Stimulated activated CD8-positive, alpha-beta memory T cell treated with anti-CD3 and anti-CD28 coated beads, Interleukin-4, amount 100 ng/mL, for 1 hour (primary cell): ENCODE measurements at places on chromosomes 11 and 22.

DNA sequence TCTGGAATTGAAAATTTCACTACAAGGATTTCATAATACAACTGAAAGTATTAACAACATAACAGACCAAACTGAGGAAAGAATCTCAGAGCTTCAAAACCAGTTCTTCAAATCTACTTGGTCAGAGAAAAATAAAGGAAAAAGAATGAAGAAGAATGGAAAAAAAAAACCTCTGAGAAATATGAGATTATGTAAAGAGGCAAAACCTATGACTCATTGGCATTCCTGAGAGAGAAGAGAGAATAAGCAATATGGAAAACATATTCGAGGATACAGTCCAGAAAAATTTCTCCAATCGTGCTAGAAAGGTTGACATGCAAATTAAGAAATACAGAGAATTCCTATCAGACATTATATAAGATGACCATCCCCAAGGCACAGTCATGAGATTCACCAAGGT lies 23.4 kb upstream of the GPR83 start:
- DNase-seq = no peak

- no peak for DNase-seq
Observed at GRCh38 chr11:76783896-76784813, 999 bp downstream of the TSKU start.

DNA sequence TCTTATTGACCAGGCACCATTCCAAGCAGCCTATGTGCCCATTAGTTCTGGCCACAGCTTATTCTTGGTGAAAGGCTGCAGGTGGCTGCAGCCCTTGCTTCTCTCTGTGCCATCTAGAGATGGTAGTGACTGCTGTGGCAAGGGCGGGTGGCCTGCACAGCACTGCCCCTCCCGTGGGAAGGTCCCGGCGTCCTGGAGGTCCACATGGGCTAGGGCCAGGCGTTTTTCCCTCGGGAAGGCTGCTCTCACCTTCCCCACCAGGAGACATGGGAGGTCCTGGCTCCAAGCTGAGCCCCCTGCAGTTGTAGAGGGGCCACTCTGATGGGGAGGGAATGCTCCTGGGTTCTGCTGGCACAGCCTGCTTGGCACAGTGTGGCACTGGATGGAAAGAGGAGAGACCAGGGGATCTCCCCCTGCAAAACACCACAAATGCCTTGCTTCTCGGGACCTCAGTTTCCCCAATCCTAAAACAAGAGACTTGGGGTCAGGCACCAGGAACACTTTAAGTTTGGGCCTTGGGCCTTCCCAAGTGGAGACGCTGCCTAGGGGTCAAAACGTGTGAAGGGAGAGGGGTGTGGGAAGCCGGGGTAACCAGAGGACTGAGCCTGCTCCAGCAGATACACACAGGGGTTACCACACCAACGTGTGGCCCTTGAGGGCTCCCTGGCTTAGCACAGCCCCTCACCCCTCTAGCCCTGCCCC lies 10.0 kb upstream of the TBC1D22A start:
- no peak for DNase-seq

DNA sequence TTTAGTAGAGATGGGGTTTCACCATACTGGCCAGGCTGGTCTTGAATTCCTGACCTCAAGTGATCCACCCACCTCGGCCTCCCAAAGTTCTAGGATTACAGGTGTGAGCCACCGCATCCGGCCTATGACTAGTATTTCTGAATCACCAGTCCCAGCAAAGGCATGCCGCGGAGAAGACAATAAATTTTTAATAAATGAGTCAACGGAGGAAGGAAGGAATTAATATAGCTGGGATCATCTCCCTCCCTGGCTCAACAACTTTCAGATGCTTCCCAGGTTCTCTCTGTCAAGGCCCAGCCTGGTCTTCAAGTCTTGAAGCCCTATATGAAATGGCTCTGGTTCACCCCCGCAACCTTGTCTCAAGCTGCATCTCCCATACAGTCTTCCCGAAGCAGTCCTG lies 45.7 kb downstream of the CYTH4 start:
- no peak for DNase-seq

DNA sequence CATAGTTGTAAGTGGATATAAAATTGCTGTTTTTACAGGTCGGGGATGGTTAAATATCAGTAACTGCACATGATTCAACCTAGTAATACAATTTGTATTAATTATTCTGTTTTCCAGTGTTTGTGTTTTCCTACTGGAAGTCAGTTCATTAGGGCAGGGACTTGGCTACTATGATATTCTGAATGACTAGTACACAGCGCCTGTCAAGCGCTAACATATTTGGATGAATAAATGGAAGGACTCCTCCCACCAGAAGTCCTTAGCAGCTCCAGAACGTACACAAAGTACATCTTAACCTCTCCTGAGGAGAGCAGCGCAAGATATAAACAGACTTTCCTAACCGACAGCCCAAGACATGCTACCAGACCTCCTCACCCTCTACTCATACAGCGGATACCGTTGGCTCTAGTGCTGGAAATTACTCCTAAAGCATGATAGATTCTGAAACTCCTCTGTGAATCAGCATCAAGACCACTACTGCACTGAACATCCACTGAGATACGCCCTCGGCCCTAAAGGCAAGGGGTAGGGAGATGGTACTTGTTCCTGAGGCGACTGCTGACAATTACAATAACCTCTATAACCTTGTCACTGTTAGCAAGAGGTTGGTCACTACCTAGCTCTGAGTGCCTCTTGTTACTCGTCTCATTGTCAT lies 79.1 kb downstream of the RDX start:
- no peak for DNase-seq

GRCh38 chr11:133776671-133777367 lies 68.5 kb downstream of the SPATA19 start:
- no peak for DNase-seq

DNA sequence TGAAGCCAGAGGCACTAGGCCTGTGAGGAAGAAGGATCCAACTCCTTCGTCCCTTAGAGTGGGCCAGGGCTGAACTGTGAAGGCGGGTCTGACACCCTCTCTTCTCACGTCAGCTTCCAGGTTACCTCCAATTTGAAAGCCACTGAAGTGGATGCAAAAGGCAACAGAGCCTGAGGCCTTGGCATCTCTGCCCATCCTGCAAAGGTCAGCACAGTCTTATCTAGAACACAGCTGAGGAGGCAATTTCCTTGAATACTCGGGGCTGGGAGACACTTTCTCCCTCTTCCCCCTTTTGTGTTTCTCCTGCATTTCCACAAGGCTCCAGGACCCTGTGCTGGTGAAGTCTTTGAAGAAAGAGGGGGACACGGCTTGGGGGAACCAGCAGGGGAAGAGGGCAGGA lies 91.6 kb upstream of the PAX6 start:
- DNase-seq = no peak

GRCh38 chr11:120713296-120713695 lies 201.7 kb downstream of the GRIK4 start:
- DNase-seq = no peak

DNA sequence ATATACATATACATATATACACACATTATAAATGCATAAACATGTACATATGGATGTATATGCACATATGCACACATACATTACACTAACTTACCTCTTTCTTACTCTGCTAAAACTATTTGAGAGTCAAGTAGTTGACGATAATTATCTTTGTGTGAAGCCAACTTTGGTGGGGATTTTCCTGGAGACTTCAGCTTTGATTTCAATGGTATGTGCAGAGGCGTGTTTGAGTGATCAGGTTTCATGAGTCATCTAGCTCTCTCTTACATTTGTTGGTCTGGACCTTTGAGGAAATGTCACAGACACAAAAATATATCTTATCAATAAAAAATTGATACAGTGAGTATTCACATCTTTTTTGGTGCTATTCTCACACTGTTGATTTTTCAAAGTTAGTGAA lies 769.1 kb upstream of the LUZP2 start:
- DNase-seq = no peak

DNA sequence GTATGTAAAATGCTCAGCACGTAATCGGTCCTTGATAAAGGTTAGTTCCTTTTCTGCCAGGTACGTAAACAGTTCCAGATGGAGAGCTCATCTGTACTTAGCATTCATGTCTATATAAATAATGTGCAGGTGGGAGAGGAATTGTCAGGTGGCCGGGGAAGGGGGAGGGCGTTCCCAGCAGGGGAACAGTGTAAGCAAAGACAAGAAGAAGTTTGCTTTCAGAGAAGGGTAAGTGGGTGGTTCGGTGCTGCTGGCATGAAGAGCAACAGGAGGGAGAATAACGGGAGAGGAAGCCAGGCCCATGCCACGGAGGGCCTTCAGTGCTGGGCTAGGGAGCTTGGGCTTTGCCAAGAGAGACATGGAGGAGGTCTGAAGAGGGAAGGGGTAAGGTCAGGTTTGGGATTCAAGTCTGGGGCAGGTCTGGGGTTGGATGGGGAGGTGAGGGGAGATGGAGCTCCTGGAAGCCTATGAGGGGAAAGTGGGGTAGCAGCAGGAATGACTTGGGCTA lies 11.4 kb upstream of the WNT11 start:
- no peak for DNase-seq

- no peak for DNase-seq
Observed at GRCh38 chr22:18990355-18991137, 54.5 kb upstream of the PRODH start.

DNA sequence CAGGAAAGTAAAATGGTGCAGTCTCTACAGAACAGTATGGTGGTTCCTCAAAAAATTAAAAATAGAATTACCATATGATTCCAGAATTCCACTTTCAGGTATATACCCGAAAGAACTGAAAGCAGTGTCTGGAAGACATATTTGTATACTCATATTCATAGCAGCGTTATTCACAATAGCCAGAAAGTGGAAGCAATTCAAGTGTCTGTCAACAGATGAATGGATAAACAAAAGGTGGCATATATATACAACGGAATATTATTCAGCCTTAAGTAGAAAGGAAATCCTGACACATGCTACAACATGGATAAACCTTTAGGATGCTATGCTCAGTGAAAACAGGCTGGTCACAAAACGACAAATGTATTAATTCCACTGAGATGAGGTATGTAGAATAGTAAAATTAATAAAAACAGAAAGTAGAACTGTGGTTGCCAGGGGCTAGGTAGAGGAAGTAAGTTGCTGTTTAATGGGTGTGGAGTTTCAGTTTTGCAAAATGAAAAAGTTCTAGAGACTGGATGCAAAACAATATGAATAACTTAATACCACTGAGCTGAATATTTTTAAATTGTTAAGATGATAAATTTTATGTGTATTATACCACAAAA lies 14.5 kb downstream of the SAA1 start:
- DNase-seq = no peak

- no peak for DNase-seq
Observed at GRCh38 chr11:79676396-79676795, 235.6 kb upstream of the TENM4 start.

DNA sequence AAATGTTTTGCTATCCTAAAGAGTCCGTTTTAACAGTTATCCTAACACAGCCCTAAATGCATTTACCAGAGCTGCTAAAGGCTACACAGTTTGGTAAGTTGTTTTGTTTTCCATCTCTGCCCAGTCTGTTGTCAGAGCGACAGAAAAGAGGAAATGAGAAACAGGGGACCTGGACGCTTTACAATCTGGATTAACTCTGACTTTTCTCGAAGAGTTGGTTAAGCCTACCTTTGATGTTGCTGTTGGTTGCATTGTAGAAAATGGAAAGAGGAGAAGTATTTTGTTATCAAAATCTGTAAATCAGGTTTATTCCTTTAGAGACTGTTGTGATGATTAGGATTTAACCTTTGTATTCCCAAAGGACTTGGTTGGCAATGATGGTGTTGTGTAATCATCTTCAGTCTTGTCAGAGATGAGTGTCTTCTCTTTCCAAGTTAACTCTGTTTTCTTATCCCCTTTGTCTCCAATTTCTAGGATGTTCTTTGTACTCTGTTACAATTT lies 481 bp downstream of the ANGPTL5 start:
- DNase-seq = no peak

DNA sequence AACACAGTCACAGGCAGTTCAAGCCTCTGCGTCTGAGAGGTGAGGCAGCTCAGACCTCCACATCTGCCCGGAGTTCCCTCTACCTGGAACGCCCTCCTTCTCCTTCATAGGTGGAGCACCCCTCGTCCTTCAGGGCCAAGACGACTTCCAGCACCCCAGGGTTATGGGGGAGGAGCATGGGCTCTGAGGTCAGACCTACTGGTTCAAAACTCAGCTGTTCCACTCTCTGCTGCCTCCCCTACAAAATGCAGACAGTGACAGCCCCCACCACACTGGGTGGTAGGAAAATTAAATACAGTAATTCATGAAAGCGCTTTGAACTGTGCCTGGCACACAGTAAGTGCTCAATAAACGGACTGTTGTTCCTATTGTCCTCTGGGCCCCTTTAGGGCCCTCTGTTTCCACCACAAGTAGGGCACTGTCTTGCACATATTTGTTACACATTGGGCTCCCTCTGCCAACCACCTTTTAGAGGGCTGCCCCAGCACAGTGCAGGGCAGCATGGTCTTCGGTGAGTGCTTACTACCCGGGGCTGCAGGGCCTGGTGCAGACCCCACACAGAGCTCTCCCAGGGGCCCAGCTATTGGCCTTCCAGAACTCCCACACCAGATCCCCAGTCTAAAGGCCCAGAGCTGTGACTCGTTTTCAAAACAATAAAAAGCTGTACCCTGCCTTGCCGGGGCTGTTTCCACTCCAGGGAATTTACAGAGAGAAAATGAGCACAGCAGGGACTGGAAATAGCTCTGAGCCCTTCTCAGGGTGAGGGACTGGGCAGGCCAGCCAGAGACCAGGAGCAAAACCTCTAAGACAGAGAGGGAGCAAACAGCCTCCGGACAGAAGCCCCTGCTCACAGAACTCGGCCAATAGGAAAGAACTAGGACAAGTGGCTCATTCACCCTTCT lies 2.5 kb downstream of the TMEM184B start:
- DNase-seq = no peak

DNA sequence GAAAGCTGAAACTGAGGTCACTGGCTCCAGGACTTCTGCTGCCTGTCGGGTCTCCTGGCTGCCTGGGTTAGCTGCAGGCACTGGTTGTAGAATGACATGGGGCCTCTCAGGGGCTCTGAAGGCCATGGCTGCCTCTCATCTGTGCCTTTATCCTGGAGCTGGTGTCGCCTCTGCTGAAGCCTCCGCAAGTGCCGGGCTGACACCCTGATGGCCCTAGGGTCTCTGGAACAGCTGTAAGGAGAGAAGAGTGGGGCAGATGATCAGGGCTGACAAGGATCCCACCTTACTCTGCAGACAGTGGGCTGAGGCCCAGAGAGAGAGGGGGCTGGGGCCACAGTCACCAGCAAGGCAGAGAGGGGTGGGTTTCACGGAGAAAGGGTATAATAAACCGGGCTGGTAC lies 4.6 kb downstream of the PLA2G3 start:
- DNase-seq = no peak

DNA sequence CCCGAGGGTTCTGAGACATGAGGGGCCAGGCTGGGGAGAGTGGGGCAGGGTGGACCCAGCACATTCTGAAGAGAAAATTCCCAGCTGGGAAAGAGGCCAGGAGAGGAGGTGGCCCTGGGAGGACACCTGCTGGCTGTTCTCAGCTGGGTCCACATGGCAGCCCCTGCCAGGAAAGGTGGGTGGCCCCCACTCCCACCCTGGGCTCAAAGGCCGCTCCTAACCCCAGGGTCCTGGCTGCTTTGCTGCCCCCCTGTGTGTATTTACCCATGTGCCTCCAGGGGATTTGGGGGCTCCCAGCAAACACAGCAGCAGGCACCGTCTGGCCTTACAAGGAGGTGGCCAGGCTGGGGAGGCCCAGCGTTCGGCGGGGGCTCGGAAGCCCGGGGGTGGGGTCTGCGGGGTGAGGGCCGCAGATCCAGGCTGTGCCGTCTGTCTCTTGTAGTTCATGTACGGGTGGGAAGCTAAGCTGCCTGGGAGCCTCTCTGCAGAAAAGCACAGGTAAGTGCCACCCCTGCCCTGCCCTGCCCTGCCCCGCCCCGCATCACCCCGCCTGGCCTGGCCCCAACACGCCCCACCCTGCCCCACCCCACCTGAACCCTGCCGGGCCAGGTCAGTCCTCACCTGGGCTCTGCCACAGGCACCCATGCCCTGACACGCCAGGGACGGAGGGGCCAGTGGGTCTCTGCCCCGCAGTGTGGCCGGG lies 10.6 kb downstream of the MUC5B start:
- DNase-seq = no peak

- no peak for DNase-seq
Observed at GRCh38 chr11:64227405-64227956, 1.4 kb downstream of the NUDT22 start.
